Hippocampal formation (tissue), 2 donors: ENCODE measurements at places on chromosomes 5 and 9.

DNA sequence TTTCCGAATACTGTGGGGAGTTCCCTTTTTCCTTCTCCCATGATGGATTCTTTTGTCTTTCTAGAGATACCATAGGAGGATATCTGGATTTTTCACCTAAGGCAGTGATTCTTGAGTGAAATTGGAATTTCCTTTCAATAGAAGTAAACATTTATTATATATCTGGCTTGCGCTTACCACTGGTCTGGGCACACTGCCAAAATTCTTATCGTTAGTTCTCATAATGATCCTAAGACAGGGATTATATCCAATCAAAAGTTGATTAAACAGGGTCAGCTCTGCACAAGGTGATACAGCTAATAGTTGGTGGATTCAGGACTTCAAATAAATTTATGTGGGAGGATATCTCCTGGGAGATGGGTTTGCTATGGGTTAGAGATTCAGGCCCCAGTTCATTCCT lies 9.6 kb downstream of the TLE4 start:
- DNase-seq = no peak

DNA sequence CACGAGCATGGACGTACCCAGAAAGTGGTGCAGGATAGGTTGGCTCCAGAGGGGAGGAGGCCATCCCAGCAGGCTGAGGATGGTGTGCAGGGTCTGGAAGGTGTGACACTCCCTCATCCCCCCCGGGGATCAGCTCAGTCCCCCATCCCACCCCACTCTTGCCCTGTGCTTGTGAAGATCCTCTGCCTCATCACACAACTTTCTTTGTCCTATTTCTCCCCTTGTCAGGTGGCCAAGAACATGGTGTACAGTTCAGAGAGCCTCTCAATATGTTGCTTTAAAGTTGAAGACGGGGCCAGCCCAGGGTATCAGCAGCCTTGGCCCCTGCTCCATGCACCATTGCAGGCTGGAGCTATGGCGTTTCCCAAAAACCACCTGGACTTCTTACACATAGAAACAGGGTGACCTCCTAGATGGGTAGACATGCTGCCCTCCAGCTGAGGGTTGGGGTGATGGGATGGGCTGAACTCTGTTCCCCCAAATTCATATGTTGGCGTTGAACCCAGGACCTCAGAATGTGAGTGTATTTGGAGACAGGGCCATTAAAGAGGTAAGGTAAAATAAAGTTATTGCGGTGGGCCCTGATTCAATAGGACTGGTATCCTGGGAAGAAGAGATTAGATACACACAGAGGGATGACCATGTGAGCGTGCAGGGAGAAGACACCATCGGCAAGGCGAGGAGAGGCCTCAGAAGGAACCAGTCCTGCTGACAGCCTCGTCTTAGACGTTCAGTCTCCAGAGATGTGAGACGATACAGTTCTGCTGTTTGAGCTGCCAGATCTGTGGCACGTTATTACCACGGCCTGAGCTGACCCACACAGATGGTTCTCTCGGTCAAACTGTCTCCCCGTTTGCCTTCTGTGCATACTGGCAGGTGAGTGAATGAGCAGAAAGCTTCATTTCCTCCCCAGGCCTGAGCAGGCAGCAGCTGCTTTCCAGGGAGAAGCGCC lies 272.5 kb downstream of the GADD45G start:
- DNase-seq = no peak

DNA sequence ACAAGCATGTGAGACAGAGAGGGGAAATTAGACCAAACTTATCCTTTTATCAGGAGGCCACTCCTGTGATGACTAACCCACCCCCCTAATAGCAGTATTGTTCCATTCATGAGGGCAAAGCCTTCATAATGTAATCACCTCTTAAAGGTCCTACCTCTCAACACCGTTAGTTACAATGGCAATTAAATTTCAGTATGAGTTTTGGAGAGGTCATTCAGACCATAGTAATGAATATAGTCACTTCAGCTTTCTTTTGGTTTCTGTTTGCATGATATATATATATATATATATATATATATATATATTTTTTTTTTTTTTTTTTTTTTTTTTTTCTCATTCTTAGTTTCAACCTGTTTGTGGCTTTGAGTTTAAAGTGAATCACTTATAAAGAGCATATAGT lies 10.5 kb downstream of the ADGRV1 start:
- DNase-seq = no peak

DNA sequence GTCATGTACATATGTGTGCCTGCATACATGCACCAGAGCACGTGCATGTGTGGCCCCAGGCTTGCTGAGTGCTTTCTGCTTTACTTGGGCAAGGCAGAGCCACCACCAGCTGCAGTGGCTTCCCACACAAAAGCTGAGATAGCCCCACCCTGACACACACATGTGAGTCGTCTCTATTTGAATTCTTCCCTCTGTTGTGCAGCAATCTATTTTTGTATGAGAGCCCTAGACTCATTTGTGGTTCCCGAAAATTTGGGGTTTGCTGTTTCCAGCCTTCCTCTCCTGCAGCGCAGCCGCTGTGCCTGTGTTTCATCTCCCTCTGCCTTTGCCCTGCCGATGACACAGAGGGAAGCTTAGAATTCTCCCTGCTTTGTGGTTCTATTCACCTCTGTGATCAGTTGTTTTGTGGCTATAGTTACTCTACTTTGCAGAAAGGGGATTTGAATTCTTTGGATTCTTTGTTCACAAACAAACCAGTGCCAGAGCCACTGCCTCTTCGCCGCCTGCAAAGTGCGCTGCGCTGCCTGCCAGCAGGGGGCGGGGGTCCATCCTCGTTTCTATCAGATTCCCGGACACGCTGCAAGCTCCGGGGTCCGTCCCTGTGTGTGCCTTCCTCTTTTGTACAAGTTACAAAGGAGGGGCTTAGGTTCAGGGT lies 95.8 kb upstream of the DAP start:
- peak; percentile 60 for DNase-seq

GRCh38 chr9:109886617-109887016 lies 106.6 kb downstream of the PALM2AKAP2 start:
- DNase-seq = no peak

- no peak for DNase-seq
Observed at GRCh38 chr5:40384782-40385390, 294.8 kb upstream of the PTGER4 start.

DNA sequence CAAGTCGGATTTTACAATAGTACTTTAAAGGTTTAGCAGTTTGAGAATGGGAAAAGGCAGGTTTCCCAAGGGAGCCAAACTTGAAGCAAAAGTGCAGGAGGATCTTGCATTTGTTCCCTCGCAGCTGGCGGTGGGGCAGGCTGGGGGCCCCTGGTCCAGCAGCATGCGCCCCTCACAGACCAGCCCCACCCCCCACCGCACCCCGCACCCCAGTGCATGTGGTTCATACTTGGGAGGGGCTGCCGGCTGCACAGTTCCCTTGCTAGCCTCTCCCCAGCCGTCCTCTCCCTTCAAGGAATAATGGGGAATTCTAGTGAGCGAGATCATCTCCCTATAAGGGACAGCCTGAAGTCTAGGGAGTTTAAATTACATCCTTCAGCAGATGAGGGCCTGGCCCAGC lies 273.1 kb upstream of the IRX2 start:
- no peak for DNase-seq

- no peak for DNase-seq
Observed at GRCh38 chr9:4106081-4106759, 193.6 kb downstream of the GLIS3 start.

GRCh38 chr9:72361217-72361616 lies 3.8 kb downstream of the ZFAND5 start:
- no peak for DNase-seq

GRCh38 chr9:108673386-108673785 lies 182.4 kb downstream of the ACTL7B start:
- no peak for DNase-seq

DNA sequence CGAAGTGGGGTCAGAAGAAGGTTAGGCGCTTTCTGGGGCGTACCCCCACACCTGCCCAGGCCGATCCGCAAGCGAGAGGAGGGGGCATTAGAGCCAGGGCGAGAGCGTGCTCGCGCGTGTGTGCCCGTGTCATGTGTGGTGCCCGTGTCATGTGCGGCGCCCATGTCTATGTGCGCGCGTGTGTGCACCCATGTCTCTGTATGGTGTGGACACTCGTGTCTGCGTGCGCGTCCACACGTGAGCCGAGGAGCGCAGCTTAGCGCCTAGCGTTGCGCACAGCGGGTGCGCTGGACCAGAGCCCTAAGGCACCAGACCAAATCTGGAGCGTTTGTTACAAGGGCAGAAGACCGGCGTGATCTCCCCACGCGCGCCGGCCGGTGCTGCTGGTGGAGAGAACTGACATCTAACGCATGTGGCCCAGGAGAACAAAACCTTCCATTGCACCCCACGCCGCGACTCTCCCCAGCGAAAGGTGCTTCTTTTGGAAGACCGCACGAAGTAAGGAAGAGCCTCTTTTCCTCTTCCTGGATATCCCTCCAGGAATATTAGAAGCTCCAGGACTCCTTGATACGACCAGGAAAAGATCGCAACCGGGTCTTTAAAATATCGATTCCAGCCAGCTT lies 644 bp downstream of the NIM1K start:
- DNase-seq = peak; percentile 25

DNA sequence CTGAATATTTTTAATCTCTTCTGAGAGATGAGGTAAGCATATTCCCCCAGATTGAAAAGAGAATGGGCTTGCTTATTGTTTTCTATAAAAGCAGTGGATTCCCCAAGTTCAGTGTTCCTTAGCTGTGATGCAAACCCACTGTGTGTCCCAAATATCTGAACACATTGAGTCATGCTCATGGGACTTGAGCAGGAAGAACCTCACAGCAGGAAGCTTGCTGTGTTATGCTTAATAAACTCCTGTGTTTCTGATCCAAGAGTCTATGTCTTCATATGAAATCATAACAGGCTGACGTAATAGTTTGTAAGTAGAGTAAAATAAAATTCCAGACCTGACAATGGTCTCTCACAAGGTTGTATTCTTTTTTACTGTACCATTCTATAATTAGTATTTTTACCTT lies 24.8 kb upstream of the LOX start:
- no peak for DNase-seq

GRCh38 chr5:6875376-6875775 lies 162.1 kb downstream of the TENT4A start:
- DNase-seq = no peak

GRCh38 chr9:135330685-135331590 lies 148.6 kb upstream of the PPP1R26 start:
- DNase-seq = no peak
